ENCODE measurements at places on chromosomes 6 and 20.

DNA sequence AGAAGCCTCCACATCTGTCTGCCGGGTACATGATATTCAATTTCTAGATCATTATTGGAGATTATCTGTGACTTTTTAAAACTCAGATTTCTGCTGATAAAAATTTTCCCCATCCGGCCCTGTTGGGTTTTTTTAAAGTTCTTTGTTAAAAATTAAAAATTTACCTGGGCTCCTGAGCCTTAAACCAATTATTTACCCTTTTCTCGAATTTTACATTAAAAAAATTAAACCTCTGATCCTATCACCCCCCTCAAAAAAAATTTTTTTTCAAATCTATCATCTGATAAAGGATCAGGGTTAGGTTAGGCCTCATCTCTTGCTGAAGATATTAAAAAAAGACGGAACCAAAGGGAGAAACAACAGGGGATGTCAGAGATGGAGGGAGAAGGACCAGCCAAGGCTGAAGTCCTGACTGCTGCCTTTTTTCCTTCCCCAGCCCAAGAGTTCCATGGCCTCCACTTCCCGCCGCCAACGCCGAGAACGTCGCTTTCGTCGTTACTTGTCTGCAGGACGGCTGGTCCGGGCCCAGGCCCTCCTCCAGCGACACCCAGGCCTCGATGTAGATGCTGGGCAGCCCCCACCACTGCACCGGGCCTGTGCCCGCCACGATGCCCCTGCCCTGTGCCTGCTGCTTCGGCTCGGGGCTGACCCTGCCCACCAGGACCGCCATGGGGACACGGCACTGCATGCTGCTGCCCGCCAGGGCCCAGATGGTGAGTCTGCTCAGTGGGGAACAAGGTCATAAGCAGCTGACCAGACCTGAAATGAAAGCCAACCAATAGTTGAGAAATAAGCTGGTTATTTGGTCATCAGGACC lies 527 bp downstream of the NFKBIL1 start:
- DNase-seq = no peak

GRCh38 chr6:169654598-169655391 lies 47.0 kb downstream of the WDR27 start:
- peak; percentile 36 for DNase-seq

GRCh38 chr6:88908598-88909548 lies 54.5 kb downstream of the RNGTT start:
- no peak for DNase-seq

- DNase-seq = no peak
Observed at GRCh38 chr6:30891816-30892538, 7.7 kb downstream of the DDR1 start.

DNA sequence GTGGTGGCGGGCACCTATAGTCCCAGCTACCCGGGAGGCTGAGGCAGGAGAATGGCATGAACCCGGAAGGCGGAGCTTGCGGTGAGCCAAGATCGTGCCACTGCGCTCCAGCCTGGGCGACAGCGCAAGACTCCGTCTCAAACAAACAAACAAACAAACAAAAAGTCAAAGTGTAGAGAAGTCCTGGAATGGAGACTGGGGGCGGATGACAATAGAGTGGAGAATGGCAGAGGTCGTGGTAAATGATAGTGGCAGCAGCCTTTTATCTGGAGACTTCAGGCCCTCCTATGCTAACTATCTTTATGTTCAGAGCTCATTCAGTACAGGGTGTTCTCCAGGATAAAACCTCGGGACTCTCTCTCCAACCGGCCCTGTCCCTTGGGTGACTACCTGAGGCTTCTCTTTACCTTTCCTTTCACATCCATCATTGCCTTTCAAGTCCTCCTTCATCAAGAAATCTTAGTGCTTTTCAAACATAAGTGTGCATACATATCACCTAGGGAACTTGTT lies 1.4 kb upstream of the FKBPL start:
- no peak for DNase-seq

GRCh38 chr6:72650081-72650745 lies 28.3 kb downstream of the KCNQ5 start:
- DNase-seq = no peak

DNA sequence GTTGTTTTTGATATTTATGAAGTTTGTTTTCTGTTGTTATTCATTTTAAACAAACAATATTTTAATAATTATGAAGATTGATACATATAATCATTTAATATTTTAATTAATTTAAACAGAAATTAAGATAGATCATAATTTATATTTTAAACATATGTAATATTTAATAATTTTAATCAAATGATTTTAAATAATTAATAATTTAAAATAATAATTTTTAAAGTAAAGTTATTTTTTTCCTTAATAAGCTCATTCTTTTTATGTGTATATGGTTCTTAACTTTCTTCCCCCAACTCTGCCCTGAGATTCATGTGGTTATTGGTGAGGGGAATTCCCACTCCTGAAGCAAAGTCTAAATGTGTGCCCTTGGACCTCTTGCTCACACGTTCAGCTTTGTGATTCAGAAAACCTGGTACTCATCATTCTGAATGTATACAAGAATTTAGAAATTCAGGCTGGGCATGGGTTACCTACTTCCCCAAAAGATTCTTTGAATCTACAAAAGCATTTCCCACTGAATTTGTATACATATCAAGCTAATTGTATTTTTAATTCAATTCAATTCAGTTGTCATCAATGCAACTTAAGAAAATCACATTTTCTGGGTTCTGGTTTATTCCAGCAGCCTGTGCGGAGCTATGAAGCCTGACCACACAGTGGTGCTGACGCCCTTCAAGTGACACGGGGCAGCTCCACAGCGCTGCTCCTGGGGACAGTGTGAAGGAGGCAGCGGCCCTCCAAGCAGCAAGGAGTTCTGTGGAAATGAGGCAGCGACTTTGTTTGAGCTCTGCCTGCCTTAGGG lies 168.9 kb upstream of the UST start:
- DNase-seq = peak; percentile 71

- no peak for DNase-seq
Observed at GRCh38 chr6:163371129-163371528, 43.4 kb upstream of the QKI start.

DNA sequence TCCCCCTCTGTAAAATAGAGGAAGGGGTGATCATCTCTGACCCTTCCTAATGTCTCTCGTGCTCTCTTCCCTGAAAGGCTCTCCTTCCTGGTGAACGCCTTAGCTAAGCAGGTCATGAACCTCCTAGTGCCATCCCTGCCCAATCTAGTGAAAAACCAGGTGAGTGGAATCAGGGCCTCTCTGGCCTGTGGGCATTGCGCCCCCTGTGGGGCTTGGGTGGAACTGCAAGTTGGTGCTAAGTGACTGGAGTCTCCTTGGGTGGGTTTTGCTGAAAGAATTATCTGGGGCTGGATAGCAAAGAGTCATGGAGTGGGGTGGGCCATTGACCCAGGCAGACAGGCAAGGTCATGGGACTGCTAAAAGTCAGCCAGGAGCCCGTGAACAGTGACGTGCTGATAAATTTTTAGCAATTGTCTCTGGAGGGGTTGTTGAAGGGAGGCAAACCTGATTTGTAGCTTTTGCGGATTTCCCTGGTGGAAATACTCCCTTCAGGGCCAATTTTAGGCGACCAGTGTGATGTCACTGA lies 8.9 kb downstream of the BPIFB1 start:
- DNase-seq = no peak

DNA sequence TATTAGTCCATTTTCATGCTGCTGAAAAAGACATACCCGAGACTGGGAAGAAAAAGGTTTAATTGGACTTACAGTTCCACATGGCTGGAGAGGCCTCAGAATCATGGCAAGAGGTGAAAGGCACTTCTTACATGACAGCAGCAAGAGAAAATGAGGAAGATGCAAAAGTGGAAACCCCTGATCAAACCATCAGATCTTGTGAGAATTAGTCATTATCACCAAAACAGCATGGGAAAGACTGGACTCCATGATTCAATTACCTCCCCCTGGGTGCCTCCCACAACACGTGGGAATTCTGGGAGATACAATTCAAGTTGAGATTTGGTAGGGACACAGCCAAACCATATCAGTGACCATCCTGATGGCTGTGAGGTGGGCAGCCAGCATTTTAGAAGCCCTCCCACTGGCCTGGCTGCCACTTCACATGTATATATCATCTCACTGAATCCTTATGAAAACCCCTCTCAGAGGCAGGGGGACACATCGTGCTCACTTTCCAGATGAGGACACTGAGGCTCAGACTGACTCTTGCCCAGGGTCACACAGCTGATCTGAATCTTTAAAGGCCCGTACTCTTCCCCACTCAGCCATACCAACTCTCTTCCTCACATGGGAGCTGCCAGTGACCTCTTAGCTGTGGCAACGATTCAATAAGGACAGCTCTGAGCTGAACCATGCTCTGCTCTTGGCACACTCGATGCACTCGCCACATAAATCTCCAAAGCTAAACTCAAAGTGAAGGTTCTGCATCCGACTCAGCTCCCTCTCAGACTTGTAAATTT lies 25.7 kb downstream of the BMP7 start:
- DNase-seq = no peak

DNA sequence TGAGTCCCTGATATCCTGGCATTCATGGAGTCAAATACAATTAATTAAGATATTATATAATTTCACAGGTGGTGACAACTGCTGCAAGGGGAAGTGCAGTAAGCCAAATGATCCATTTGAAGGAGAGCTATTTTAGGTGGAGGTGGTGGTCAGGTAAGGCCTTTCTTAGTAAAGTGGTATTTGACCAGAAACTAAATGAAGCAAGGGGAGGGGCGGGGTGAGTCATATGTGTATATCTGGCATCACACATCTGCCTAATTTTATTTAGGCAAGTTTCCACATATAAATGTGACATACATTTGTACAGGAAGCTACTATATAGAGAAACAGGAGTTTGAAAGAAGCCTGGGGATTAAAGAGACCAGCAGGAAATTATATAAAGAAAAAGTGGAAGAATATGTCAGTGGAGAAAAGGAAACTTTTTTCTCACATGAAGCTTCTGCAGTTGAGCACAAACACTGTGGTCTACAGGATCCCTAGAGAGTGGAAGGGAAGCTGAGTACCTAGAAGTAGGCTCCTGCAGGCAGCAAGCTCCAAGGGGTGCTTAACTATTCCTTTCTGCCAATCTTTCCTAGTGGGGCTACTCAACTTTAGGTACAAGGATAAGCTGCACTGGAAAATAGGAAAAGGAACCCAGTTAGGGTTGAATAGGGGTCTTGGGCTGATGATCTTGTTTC lies 99.6 kb downstream of the OGFRL1 start:
- DNase-seq = no peak

- no peak for DNase-seq
Observed at GRCh38 chr6:154370545-154370944, 13.9 kb upstream of the IPCEF1 start.

GRCh38 chr6:45044510-45045252 lies 283.4 kb upstream of the RUNX2 start:
- DNase-seq = no peak

DNA sequence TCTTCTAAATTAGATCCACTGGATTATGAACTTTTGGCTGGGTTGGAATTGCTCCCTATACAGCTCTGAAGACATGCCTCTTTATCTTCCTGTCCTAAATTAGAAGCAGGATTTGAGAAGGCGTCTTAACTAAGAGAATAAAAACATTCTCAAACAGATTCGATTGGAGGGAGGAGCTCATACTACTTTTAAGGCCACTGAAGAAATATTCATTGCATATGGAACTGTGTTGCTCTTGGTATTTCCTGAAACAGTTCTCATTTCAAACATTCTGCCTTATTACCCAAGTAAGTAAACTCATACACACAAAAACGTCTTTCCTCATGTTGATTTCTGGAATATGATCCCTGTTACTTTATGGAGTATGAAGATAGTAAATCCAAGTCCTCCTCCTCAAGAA lies 519.7 kb upstream of the CDH4 start:
- DNase-seq = no peak

DNA sequence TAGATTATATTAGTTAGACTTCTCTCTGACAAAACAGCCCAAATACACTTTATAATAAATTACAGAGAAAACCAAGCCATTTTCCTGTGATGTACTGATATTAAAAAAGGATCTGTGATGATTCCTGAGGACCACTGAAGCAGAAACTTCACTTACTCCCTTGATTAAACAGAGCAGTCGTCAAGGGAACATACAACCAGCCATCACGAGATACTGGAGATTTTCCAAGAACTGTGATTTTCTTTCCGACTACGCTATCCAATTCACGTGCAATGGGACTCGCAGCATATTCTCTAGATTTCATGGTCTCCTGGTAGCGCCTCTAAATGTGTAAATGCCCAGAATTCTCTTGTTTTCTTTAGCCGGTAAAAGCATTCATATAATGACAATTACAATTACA lies 377.4 kb downstream of the PHF3 start:
- no peak for DNase-seq

DNA sequence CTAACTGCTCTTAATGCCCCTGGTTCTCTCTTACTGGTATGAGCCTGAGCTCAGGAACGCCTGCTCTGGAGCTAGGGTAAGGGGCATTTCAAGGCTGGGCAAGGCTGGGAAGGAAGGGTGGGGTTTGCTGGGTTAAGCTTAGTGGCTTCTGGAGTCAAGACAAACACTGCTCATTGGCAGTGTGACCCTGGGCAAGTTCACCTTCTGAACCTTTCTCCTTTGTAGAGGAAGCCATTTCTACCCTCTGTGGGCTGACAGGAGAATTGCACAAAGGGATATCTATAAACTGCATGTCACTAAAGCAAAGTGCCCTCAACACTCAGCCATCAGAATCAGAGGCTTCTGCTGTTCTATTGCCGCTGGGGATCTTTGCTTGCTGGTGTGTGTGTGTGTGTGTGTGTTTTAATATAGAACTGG lies 20.3 kb upstream of the LRRN4 start:
- no peak for DNase-seq

- no peak for DNase-seq
Observed at GRCh38 chr20:37348792-37349516, 3.0 kb downstream of the SRC start.

- DNase-seq = no peak
Observed at GRCh38 chr6:118844915-118845314, 49.0 kb upstream of the ASF1A start.

DNA sequence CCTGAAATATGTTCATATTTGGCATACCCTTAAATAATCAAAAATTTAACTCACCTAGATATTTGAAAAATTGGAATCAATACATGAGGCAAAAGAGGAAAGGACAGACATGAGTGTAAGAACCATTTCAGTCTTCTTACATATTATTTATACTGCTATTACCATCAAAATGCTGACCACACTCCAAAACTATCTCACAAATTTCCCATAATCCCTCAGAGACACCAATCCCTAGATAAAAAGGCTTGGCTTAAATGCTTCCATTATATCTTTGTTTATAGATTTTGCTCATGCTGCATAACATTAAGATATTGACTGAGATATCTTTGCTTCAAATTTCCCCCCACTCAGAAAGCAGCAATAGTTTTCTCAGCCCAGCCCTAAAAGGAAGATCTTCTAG lies 11.7 kb upstream of the NT5DC1 start:
- no peak for DNase-seq

GRCh38 chr20:36154700-36155628 lies at the start of gene EPB41L1:
Gene EPB41L1, plus strand, starts transcription at chr20:36154740. Its CDS starts 19,038 bp downstream, at chr20:36173778.
- DNase-seq = peak; percentile 67

- DNase-seq = no peak
Observed at GRCh38 chr6:157721426-157721825, 101.6 kb upstream of the SNX9 start.

- DNase-seq = no peak
Observed at GRCh38 chr6:129402244-129402643, 307.7 kb downstream of the ARHGAP18 start.
